ENCODE measurements at places on chromosomes 7 and 10.
A peak's percentile ranks its signal among the peaks of the same experiment; 100 is the strongest.

DNA sequence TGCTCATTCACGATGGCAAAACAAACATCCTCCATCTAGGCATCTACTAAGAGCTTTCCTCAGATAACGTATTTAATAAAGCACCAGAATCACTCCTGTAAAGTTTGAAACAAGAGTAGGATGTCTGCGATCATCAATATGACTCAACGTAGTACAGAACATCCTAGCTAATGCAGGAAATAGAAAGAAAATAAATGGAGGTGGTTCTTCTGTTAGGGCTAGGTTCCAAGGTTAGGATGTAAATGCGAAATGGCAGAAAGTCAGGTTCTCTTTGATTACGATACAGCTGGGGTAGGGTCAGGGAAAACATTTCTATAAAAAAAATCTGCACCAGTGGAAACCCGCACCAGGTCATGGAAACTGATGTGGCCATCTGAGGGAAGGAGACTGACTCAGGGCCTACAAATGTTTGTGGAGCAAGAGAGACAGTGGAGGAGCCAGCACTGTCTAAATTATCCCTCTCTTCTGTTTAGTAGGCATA, 29.1 kb downstream of the CCDC6 start:
- peak; percentile 49 for DNase-seq

GRCh38 chr10:17730667-17731066, 21.3 kb upstream of the TMEM236 start:
- no peak for DNase-seq

GRCh38 chr7:101287032-101287431, 34.6 kb downstream of the IFT22 start:
- DNase-seq: no peak

GRCh38 chr10:28530751-28531150, 2.2 kb upstream of the WAC start:
- DNase-seq: no peak

GRCh38 chr7:96669812-96670211, 39.8 kb downstream of the SEM1 start:
- no peak for DNase-seq

DNA sequence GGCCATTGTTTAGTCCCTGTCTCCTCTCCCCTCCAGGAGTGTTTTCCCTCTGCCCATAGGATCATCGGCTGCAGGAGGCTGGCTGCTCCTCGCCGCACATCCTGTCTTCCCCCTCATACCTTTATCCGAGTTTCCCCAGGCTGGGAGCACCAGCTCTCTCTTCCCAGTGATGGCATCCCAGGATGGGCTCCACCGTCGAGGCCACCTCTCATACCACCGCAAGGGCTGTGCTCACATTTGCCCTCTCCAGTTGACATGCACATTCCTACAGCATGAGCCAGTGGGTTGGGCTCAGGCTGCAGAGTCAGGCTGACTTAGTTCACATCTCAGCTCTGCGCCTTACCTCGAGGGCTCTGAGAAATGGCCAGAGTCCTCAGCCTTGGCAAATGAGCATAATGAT, 12.1 kb downstream of the HKDC1 start:
- peak; percentile 75 for DNase-seq

- no peak for DNase-seq
Measured at GRCh38 chr10:78898341-78899097, 170.2 kb upstream of the ZMIZ1 start.

GRCh38 chr10:17240616-17241015, 12.6 kb downstream of the VIM start:
- no peak for DNase-seq

DNA sequence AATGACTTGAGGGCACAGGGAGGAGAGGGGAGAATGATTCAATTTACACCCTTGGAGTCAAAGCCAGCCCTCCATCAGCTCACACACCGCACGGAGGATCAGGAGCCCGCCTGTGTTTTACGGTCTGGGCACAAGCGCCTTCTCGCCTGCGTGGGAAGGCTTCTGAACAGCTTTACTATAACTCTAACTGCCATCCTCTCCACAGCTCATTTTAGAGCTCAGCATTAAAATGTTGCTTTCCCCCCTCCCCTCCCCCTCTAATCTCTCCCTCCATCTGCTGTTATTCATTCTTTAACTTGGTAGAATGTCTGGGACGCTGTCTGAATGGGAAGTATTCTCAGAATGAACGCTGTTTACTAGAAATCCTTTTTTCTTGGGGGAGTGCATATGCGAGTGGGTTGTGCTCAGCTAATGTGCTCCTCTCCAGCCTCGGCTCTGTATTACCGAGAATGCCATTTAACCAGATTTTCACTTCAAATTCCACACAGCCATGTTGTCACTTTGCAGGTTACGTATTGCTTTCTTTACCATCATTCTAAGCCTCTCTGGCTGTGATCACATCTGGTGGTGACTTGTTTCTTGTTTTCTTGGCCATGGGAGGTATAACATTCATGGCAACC, 140.1 kb downstream of the GFRA1 start:
- no peak for DNase-seq

- DNase-seq: peak; percentile 84
Measured at GRCh38 chr7:55110993-55111361, 92.2 kb downstream of the EGFR start.

DNA sequence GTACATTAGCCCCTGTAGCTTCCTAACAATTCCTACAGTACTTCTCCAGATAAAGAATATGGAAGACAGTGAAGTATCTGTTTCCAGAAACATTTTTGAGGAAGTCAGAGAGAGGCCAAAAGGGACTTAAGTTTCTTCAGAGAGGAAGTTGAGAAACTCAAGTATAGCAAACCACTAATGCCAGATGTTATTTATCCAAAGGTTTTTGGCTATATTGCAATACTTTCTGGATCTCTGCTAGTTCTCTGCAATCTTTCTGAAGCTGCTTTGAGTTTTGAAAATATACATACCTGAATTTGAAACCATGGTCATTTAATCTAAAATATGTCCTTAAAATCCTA, 64.7 kb downstream of the BICC1 start:
- DNase-seq: peak; percentile 80

- DNase-seq: no peak
Measured at GRCh38 chr7:152663931-152664330, 12.0 kb downstream of the XRCC2 start.

DNA sequence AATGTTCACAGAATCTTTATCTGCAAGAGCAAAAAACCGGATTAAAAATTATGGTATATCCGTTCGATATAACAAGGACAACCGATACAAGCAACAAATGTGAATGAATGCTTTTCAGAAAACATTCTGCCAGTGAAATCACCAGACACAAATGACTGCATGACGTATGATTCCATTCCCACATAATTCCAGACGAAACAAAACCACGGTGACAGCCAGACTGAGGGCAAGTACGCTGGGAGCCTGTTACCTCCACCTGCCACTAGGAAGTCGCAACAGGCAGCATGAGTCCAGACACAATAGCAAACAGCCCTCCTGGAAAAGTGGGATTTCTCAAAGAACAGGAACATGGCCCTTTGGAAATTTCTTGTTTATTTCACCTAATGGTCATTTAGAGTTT, 41.7 kb downstream of the MAD1L1 start:
- DNase-seq: peak; percentile 35

- no peak for DNase-seq
Measured at GRCh38 chr10:13885238-13885990, 298.6 kb downstream of the PRPF18 start.

GRCh38 chr7:143458681-143459080, 15.4 kb downstream of the TAS2R60 start:
- DNase-seq: no peak

- no peak for DNase-seq
Measured at GRCh38 chr10:112763916-112764520, 186.0 kb upstream of the TCF7L2 start.

DNA sequence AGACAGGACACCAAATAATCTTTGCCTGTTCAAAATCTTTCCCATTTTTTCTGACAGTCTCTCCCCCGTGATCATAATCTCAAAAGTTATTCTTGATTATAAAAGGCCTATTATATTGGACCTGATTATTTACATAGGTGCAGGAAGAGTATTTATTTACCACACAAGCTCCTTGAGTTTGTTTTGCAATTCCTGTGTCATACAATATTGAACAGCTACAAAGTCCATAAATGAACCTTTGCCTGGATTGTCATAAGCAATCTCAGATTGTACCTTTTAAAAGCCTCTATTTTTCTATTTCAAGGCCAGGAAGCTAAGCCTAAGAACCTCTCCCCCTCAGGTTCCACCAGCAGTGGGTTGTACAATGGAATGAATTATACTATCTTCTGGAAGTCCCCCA, 183.9 kb upstream of the MEOX2 start:
- no peak for DNase-seq

DNA sequence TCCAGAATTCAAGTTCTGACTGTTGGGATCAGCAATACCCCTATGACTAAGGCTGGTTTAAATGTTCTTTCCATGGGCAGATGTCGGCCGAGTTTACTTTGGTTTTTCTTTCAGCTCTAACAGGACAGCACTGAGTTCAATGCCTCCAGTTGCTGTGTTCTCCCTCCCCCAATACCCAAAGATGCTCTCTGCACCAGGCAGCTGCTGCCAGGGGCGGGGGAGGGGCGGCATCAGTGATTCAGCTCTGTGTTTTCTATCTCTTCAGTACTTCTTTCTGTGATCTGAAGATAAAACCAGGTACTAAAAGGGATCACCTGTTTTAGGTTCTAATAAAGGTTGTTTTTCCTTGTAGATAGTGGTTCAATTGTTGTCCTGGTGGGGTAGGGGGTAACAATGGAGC, 576.7 kb upstream of the POT1 start:
- no peak for DNase-seq

- no peak for DNase-seq
Measured at GRCh38 chr10:14291296-14291695, 39.4 kb downstream of the FRMD4A start.

DNA sequence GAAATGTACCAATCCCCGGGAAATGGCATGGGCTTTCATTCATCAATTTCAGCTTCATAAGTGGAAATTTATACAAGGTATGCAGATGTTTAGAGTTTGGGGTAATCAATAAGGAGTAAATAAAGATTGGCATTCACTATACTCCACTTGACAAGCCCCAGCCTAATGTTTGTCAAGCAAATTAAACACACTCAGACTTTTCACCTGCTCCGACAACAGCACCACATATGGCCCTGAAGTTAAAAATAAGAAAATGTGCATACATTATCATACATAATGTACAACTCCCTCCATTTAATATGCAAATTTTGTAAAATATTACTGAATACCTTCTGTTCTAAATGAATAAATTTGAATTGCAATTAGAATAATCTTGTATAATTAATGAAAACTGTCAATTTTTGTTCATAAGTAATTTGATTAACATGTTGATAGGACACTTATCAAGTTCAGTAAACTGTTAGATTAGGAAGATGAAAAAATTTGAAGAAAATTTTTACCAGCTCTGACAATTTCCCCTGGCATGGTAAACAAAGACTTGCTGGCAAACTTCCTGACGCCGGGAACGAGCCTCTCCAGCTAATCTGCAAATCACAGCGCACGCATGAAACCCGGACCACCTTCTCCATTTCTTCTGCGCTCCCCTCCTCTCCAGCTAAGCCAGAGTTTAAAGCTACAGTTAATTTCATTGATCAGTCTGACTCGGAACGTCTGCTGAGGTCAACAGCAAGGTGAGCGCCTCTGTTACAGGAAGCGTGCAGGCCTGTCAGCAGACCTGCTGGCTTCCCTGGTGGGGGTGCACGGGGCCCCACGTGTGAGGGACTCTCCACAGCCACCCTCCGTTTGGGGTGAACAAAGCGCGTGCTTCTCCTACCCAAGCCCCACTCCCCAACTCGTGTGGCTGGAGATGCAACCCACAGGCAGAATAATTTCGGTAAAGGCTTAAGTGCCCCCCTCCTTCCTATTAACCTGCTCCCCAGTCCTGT, 70.7 kb downstream of the EBF3 start:
- no peak for DNase-seq

DNA sequence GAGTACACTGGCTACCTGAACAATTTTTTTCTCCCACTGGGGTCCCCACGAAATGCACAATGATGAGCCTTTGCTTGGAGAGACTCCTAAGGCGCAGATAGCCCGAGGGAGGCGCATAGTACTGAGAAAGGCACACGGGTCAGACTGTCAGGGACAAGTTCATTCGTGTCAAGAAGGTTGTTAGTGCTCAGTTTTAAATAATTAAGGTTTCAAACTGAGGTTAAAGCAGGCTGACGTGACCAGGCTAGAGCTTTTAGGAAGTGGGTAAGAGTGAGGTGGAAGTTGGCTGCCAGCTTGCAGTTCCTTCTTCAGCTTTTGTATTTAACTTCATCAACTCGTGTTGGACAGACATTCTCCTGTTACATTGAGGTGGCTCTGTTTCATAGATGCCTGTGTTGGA, 31.6 kb downstream of the RBM33 start:
- no peak for DNase-seq

DNA sequence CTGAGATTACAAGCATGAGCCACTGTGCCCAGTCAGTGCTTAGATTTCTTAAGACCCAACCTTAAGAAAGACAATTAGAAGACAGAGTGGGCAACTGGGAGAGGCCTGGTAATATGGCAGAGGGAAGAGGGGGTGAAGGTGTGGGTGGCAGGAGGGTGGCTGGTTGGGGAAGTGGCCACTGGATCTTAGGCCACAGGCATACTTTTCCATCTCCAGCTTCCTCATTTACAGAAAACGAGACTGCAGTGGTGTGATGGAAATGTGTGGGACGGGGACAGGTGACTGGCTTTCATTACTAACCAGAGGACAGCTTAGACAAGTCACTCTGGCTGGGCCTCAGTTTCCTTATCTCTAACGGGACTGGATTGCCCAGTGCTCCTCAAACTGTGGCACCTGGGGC, 1.0 kb upstream of the FFAR4 start:
- DNase-seq: no peak

GRCh38 chr10:8065651-8066050, 11.2 kb downstream of the GATA3 start:
- peak; percentile 35 for DNase-seq

DNA sequence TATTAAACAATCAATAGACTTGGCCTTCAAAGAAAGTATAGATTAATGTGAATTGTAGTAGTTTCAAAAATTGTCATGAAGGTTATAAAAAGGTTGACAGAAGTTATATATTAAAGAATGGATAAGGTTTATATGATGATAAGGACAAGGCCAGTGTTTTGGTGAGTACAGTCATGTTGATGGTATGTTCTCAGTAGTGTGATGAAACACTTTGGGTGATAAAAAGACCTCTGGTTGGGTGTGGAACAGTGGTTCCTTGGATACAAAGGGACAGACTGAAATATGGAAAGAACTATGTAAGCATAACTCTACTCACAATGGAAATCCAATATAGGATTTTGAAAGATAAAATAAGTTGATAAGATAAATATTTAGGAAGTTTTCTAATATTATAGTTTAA, 866.3 kb downstream of the ANKRD7 start:
- DNase-seq: no peak

DNA sequence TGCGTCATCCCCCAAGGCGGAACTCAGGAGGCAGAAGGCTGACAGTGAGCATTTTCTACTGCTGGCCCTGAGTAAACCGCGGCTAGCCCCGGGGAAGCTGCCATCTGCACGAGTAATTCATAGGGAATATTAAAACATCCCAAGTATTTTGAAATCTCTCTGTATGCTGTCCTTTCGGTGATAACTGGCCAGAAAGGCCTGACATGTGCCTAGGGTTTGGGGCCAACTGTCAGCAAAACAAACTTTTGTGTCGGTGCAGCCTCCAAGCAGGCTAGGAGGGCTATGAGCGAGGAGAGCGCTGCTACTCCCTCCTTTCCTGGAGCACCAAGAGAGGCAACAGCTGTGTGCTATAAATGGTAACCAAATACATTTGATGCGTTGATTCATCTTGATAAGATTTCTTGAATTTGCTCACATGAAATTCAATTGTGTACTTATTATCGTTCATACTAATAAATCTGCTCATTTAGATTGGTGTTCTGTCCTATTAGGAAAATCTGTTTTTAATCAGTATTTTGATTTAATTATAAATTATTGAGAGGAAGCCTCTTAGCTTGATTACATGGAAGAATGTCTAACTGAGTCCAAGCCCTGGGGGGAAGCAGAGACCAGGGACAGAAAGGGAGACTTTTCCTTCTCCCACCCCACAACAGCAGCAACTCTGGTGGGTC, 124.4 kb upstream of the NPS start:
- DNase-seq: peak; percentile 24
